Endothelial cell (in vitro differentiated cells): ENCODE measurements at places on chromosomes 5 and 9.

DNA sequence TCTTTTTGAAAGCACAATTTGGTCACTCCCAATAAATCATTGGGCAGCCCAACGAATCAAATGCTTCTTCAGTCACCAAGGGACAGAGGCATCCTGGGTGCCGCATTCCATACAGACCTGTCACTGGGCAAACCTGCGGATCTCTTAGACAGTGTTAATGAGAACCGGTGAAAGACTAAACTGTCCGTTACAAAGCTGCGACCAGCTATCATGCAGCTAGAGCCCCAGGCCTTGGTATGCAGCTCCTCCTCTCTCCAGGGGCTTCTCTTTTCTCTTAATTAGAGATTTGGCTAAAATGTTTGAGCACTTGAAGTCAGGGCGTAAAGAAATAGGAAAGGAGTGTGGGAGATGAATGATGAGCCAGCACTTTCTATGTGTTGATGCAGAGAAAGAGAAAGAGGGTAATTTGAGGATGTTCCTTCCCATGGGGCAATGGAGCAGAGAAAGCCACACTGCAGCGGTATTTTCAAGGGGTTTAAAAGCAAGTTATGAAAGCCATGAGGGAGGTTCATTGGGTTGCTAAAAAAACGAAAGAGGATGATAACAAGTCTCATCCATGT is 175.3 kb downstream of the RFK start:
- DNase-seq: no peak
- H3K27me3 ChIP-seq: peaks cover 1% of the 10 kb centered on the region
- H3K36me3 ChIP-seq: no peaks in the 10 kb centered on the region
- H3K4me1 ChIP-seq: peaks cover 1% of the 10 kb centered on the region

- peaks cover 9% of the 10 kb centered on the region for H3K27me3 ChIP-seq
- DNase-seq: no peak
- no peak overlapping the region for H3K4me3 ChIP-seq
Observed at GRCh38 chr9:133677126-133678010, 41.2 kb downstream of the DBH start.

DNA sequence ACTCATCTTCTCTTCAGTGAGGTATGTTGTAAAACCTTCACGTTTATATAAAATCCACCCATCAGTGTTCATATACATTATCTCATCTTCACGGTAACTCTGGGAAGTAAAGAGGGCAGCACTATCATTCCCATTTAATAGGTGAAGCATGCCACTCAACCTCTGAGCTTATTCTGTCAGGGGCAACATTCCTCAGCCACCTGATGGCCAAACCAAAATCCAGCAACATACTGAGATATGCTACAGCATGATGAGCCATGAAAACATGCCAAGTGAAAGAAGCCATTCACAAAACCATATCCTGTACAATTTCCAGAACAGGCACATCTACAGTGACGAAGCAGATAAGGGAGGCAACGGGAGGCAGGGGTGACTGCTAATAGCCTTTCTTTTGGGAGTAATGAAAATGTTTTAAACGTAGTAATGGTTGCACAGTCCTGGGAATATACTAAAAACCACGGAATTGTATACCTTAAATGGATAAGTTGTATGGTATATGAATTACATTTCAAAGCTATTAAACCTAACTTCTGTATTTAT is 167.4 kb downstream of the TSSK1B start:
- no peaks in the 10 kb centered on the region for H3K36me3 ChIP-seq
- no peak for DNase-seq
- H3K4me3 ChIP-seq: no peak overlapping the region
- H3K27me3 ChIP-seq: peaks cover 4% of the 10 kb centered on the region
- H3K4me1 ChIP-seq: peaks cover 52% of the 10 kb centered on the region

DNA sequence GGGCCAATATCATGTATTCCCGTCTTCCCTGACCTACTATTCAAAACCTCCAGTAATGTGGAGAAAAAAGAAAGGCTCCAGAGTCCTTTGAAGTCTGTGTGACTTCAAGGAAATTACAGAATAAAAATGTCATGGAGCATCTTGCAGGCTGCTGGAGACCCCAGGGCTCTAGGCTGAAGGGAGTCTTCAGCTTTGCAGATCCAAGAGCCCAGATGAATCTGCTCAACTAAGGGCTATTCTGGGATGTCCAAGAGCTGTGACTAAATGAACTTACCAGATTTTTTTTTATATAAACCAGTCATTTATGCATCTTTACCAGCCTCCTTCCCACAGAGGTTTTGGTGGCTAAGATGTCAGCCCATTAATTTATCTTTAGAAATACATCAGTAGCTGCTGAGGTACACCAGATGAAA is 167.3 kb downstream of the MUSK start:
- H3K27me3 ChIP-seq: no peaks in the 10 kb centered on the region
- H3K4me3 ChIP-seq: no peak overlapping the region
- no peak overlapping the region for H3K27ac ChIP-seq

- H3K4me1 ChIP-seq: no peaks in the 10 kb centered on the region
- no peaks in the 10 kb centered on the region for H3K27me3 ChIP-seq
- no peaks in the 10 kb centered on the region for H3K36me3 ChIP-seq
- DNase-seq: no peak
- H3K27ac ChIP-seq: no peak overlapping the region
- no peak overlapping the region for H3K4me3 ChIP-seq
Observed at GRCh38 chr5:50738864-50739263, 72.4 kb downstream of the PARP8 start.

DNA sequence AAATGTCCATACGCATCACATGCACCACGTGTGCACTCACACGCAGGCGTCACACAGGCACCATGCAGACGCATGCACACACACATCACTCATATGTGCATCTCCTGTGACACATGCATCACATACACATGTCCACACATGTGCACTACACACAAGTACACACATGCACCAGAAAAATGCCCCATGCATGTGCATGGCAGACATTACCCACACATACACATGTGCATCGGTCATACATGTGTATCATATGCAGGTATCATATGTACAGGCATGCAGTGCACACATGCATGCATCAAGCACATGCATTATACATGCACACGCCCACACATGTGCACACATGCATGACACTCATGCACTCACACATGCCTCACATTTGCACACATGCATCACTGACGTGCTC is 26.1 kb downstream of the ADAMTS2 start:
- peaks cover 15% of the 10 kb centered on the region for H3K27me3 ChIP-seq
- peaks cover 14% of the 10 kb centered on the region for H3K36me3 ChIP-seq
- DNase-seq: no peak
- peak overlapping the region; percentile 29 for H3K4me3 ChIP-seq
- H3K27ac ChIP-seq: no peak overlapping the region

- DNase-seq: no peak
- no peaks in the 10 kb centered on the region for H3K27me3 ChIP-seq
- no peak overlapping the region for H3K4me3 ChIP-seq
Observed at GRCh38 chr5:36178524-36178890, 26.6 kb downstream of the SKP2 start.

DNA sequence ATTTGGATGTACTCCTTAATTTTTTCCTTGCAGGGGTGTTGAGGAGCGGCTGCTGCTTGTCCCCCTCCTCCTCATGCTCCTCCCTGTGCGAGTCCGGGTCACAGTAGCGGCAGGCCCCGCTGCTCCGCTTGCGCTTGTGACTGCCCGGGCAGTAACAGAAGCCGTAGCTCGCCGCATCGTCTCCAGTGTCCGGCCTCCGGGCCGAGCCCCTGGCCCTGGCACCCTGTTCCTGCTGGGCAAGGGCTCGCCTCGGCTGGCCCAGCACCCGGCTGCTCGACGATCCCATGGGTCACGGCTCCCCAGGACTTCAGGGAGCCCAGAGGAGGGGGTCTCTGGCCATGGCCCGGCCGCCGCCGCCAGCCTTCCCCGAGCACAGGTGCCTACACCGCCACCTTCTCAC is at the start of gene GMCL2:
TSS of gene GMCL2 (minus strand) at position 358 of the 400 bp plus-strand sequence. CDS start at position 286, 72 bp downstream.
- no peaks in the 10 kb centered on the region for H3K36me3 ChIP-seq
- H3K27ac ChIP-seq: no peak within 1 kb of the TSS
- H3K27me3 ChIP-seq: peaks cover 3% of the 10 kb centered on the region

- H3K27me3 ChIP-seq: peaks cover 3% of the 10 kb centered on the region
- no peak overlapping the region for H3K4me3 ChIP-seq
- peaks cover 4% of the 10 kb centered on the region for H3K4me1 ChIP-seq
- no peak overlapping the region for H3K27ac ChIP-seq
- H3K36me3 ChIP-seq: peaks cover 22% of the 10 kb centered on the region
- no peak for DNase-seq
Observed at GRCh38 chr9:114000063-114000454, 78.0 kb downstream of the AMBP start.

DNA sequence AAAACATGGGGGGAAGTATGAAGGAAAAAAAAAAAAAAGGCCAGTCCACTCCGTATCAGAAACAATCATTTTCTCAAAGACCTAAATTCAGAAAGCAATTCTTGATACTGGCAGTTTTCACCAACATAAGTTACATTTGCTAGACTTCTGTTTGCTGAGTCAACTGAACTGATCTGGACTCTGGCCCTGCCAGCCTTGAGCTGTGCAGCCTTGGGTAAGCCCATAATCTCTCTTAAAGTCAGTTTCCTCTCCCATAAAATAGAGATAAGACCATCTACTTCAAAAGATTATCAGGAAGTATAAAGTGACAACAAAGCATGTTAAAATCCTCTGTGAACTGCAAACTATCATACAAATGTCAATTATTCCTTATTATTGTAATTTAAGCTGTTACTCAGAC is 106.8 kb downstream of the MAPKAP1 start:
- H3K27me3 ChIP-seq: no peaks in the 10 kb centered on the region
- H3K4me3 ChIP-seq: no peak overlapping the region
- no peak for DNase-seq
- no peak overlapping the region for H3K27ac ChIP-seq
- no peaks in the 10 kb centered on the region for H3K4me1 ChIP-seq
- peaks cover 10% of the 10 kb centered on the region for H3K36me3 ChIP-seq

- peaks cover 21% of the 10 kb centered on the region for H3K4me1 ChIP-seq
- H3K27me3 ChIP-seq: no peaks in the 10 kb centered on the region
- DNase-seq: no peak
- H3K36me3 ChIP-seq: no peaks in the 10 kb centered on the region
- H3K4me3 ChIP-seq: no peak overlapping the region
- H3K27ac ChIP-seq: no peak overlapping the region
Observed at GRCh38 chr5:115941051-115941675, 21.1 kb upstream of the LVRN start.

GRCh38 chr9:93963969-93964368 is 8.8 kb upstream of the BARX1 start:
- DNase-seq: no peak
- no peak overlapping the region for H3K27ac ChIP-seq
- H3K27me3 ChIP-seq: peaks cover 18% of the 10 kb centered on the region
- H3K36me3 ChIP-seq: no peaks in the 10 kb centered on the region
- peaks cover 7% of the 10 kb centered on the region for H3K4me1 ChIP-seq

GRCh38 chr5:117473165-117473564 is 898.5 kb upstream of the SEMA6A start:
- no peaks in the 10 kb centered on the region for H3K4me1 ChIP-seq
- H3K27me3 ChIP-seq: no peaks in the 10 kb centered on the region
- DNase-seq: no peak
- H3K4me3 ChIP-seq: no peak overlapping the region
- H3K36me3 ChIP-seq: no peaks in the 10 kb centered on the region

GRCh38 chr9:100474082-100474923 is 1.4 kb downstream of the TMEFF1 start:
- peaks cover 9% of the 10 kb centered on the region for H3K36me3 ChIP-seq
- H3K27me3 ChIP-seq: peaks cover 12% of the 10 kb centered on the region
- peaks cover 23% of the 10 kb centered on the region for H3K4me1 ChIP-seq
- H3K4me3 ChIP-seq: peak overlapping the region; percentile 99

DNA sequence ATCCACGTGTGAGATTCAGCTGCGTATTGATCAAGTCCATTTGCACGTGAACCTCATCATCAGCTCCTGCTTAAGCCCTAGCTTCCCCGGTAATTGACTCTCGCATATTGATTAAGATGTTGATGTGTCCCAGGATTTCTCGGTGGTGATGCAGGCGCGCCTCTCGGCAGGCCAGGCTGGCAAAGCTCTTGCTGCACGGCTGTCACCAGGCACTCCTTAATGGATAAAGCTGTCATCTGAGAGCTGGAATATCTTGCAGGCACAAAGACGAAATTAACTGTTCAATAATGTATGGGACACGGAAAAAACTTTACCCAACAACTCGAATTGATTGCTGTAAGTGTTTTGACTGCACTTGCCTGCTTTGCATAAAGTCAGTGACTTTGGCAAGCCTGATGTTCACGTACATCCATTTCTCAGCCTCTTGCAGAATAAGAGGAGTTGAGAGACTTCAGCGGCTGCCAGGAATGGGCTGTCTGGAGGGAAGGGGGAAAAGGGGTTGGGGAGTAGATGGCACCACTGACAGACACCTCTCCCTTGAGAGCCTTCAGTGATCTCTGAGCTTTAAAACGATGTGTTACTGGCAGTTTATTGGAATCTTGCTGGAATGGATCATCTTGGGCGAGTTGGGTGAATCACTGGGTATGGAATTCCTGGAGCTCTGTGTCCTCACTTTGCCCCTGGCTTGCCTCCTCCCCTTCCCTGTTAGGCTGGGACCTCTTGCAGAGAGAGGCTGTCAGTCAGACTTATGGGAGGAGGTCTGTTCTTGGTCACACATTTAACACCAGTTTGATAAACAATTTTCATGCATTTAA is 650.3 kb downstream of the CCDC171 start:
- no peaks in the 10 kb centered on the region for H3K27me3 ChIP-seq
- H3K4me3 ChIP-seq: no peak overlapping the region
- H3K36me3 ChIP-seq: no peaks in the 10 kb centered on the region
- H3K4me1 ChIP-seq: peaks cover 22% of the 10 kb centered on the region
- H3K27ac ChIP-seq: no peak overlapping the region

GRCh38 chr9:91517801-91518200 is 94.2 kb upstream of the NFIL3 start:
- peaks cover 3% of the 10 kb centered on the region for H3K27me3 ChIP-seq
- H3K27ac ChIP-seq: no peak overlapping the region
- no peak overlapping the region for H3K4me3 ChIP-seq
- DNase-seq: no peak
- H3K36me3 ChIP-seq: no peaks in the 10 kb centered on the region

DNA sequence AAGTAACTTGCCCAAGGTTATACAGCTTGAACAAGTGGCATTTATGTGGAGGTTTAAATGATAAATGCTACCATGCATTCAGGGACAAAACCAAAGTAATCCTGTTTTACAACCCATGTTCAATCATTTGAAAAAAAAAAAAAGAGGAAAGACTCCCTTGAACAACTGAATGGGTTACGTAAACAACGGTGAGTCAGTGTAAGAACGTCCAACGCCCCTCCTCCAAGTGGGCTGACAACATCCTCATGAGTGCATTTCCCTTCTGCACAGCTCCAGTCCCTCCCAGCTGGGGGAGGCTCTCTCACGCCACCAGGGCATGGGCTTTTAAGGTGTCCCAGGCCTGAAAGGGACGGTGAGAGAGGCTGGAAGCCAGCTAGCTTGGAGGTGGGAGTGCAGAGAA is 90.0 kb downstream of the PRRT1B start:
- peaks cover 46% of the 10 kb centered on the region for H3K4me1 ChIP-seq
- H3K4me3 ChIP-seq: peak overlapping the region; percentile 67
- peaks cover 1% of the 10 kb centered on the region for H3K27me3 ChIP-seq
- peak; percentile 70 for DNase-seq

- no peak within 1 kb of the TSS for H3K27ac ChIP-seq
- H3K36me3 ChIP-seq: no peaks in the 10 kb centered on the region
- H3K4me3 ChIP-seq: peak within 1 kb of the TSS; percentile 21
- no peaks in the 10 kb centered on the region for H3K4me1 ChIP-seq
Observed at GRCh38 chr9:137459152-137459600, at the start of gene NSMF. NSMF (minus strand) TSS chr9:137459334; CDS start chr9:137459102, 232 bp downstream.
